HepG2 (cell line): ENCODE measurements at places on chromosomes 5 and 9. TPM values are rescaled to one million over a fixed set of nuclear protein-coding genes. Genes with fewer than 3 reads are reported as not detected.

SPINK1 gene
- 12.1 and 14.7 TPM in 2 replicates for total RNA-seq

DNA sequence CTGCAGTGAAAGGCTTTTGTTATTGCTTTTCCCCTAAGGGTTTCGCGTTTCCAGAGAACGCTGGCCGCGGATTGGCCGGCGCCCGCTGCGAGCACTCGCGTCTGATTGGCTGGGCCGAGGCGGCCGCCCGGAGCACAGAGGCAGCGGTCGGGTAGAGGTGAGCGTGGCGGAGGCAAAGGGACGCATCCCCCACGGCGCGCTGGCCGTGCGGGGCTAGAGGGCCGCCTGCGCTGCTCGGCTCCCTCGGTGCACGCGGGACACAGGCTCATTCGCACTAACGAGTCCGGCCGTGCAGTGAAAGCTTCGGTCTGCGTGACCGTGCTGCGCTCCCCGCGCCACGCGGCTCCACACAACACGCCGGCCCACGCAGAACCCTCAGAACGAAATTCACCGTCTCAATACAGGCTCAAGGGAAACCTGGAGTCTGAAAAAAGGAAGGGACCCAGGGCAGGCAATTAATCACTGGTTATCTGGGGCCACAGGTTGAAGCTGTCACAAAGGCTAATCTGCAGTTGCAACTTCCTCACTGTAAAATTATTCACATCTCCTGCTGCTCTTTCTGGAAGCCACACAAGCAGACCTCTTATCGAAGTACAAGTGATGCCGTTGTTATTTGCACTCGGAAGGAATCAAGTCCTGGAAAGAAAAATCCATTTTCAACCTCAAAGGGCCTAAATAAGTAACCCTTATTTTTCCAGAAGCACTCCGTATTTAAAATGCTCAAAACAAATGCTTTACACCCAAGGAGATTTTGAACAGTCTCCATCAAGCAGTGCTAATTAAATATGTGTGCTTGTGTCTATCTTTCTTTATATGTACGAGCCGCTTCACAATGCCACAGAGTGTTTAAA is 94.6 kb downstream of the ZNF608 start:
- DNase-seq, result peak; percentile 52

DNA sequence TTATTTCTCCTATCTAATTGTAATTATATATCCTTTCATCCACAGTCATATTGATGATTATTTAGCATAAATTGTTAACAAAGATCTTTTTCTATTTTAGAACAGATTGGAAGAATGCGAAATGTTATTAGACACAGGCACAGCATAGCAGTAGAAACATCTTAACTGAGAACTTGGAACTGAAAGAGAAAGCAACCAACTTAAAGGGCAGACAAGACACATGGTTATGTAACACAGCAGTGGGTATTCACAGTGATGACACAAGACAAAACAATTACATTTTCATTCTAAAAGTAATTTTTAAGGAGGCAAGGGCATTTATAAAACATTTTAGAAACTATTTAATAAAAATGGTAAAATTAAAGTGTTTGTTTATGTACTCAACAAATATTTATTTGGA is 57.7 kb upstream of the MEF2C start:
- DNase-seq, result no peak

GM2A gene
- 16.6 and 29.6 TPM in 2 replicates for total RNA-seq
